ENCODE measurements at places on chromosomes 13 and 19. TPM values are rescaled to one million over a fixed set of nuclear protein-coding genes. Genes with fewer than 3 reads are reported as not detected.

Gene LRG1
- total RNA-seq = 0.35 TPM

Gene STOML3
- not detected for total RNA-seq

Gene TEX101
- not detected for total RNA-seq

Gene IL17D
- total RNA-seq = 0.07 TPM

Gene GPR183
- total RNA-seq = not detected

Gene CKM
- not detected for total RNA-seq

Gene CCDC8
- total RNA-seq = 41.6 TPM

Gene ARRDC5
- not detected for total RNA-seq

Gene RFPL4A
- not detected for total RNA-seq

Gene RGCC
- 0.51 TPM for total RNA-seq

Gene SIGLEC5
- total RNA-seq = not detected

Gene SMIM17
- total RNA-seq = not detected

Gene RNASEH2B
- total RNA-seq = 37.2 TPM

Gene CRX
- not detected for total RNA-seq

Gene KLK11
- 3.7 TPM for total RNA-seq

Gene TPTE2
- not detected for total RNA-seq

Gene KLK12
- total RNA-seq = not detected

Gene FSD1
- total RNA-seq = 8.6 TPM

Gene CBARP
- total RNA-seq = 3.0 TPM

Gene C19orf44
- total RNA-seq = 3.8 TPM

Gene TDRD3
- 14.1 TPM for total RNA-seq

Gene HMG20B
- total RNA-seq = 59.9 TPM

Gene C1QTNF9
- not detected for total RNA-seq

Gene CBY2
- not detected for total RNA-seq

Gene CD70
- 0.85 TPM for total RNA-seq

Measured in foreskin keratinocyte (primary cell).